Pericardium fibroblast (primary cell): ENCODE measurements at places on chromosomes 16 and 17. TPM values are rescaled to one million over a fixed set of nuclear protein-coding genes. Genes with fewer than 3 reads are reported as not detected.

Gene TP53TG3D
- total RNA-seq = 0.26 TPM in 1 of 2 replicates, not detected in the other

Gene CHP2
- not detected in 2 replicates for total RNA-seq

Gene IRX6
- total RNA-seq = not detected in 2 replicates

Gene KRT39
- not detected in 2 replicates for total RNA-seq

Gene CCDC40
- 1.5 TPM in 2 replicates for total RNA-seq
